AG08395 (cell line): ENCODE measurements at places on chromosomes 5 and 9.

DNA sequence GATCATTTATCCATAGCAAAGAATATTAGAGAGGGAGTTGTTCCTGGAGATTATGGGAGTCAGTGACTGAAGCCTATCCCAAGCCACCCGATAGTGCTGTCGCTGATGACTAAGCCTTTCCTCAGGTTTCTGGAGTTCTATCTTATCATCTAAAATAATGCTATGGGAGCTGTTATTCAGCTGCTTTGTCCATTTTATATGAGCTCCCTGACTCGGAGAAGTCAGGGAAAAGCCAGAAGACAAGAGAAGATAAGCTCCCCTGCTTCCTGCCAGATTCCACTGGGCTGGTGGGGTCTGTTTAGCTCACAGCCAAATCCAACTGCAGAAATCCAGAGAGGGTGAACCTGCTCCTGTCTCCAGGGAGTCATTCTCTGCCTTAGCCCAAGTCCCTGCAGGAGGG lies 148.2 kb downstream of the DROSHA start:
- no peak for DNase-seq

DNA sequence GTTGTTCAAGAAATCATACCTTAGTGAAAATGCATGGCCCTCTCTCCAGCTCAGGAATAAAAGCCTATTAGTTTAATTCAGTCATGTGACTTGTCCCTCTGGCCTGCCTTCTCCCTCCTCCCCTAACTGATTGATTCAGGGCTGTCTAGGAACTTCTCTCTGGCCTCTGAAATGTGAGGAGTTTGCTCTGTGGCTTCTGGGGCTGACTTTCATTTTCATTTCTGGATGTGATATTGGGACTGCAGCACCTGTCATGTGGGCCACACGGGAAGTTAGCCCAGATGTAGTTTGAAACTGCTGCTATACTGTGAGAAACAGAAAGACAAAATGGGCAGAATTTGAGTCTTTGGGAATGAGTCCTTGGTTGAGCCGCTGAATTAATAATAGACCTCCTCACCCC lies 44.8 kb downstream of the PARP8 start:
- peak; percentile 4 for DNase-seq

- DNase-seq, result no peak
These were observed 66.2 kb upstream of the GAS1 start for GRCh38 chr9:87013490-87013889.

DNA sequence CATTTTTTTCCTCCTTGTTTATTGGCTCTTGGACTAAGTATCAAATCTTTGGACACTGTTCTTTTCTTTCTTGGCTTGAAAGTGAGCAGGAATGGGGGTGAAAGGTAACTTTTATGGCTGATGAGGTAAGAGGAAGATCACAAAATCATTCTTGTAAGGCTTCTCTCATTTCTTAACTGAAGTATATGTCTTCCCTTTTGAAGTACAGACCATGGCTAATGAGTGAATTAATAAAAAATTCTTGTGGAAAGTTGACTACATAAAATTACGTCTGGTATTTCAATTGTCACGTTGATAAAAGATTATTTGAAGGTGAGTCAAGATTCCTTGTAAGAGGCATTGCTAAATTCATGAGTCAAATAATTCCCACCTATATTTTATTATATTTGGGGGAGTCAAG lies 25.1 kb downstream of the VCAN start:
- DNase-seq, result no peak

GRCh38 chr5:72673180-72673579 lies 143.3 kb upstream of the TNPO1 start:
- no peak for DNase-seq

DNA sequence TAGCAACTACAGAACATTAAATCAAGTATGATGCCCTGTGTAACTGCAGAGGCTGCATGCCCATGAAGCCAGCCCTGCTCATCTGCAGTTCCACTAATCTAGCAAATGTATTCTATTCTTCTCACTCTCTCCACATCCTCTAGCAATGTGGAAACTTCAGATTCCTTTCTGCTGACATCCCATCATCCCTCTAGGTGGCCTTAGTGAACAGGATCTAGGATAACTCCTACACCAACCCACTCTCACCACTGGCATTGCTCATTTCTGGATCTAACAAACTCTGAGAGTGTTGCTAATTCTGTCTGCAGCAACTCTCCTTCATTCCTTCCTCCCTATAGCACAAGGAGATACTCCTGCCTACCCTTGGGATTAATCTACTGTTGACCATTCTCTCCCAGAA lies 80.8 kb downstream of the FAM81B start:
- peak; percentile 44 for DNase-seq

GRCh38 chr5:113296676-113297075 lies 138.1 kb downstream of the TSSK1B start:
- DNase-seq, result no peak

GRCh38 chr5:135437796-135438560 lies 9.2 kb downstream of the DCANP1 start:
- DNase-seq, result peak; percentile 91

- no peak for DNase-seq
These were observed 97.8 kb downstream of the INVS start for GRCh38 chr9:100196828-100197227.

DNA sequence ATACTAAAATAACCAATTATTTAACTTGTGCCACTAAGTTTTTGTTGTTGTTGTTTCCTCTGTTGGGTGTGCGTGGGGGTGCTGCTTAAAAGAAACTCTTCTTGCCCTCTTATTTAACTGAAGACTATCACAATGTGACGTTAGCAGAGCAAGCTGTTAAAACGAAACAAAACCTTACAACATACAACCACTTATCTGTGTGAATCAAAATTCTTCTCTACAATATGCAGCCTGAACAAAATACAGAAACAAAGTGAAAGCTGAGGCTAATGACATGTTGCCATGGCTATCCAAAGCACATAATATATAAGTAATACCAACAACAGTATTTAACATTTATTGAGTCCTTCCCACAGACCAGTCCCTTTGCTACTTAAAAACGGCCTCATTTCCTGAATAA lies 291.0 kb downstream of the FBXL17 start:
- no peak for DNase-seq

GRCh38 chr5:69432412-69433206 lies 17.7 kb downstream of the MARVELD2 start:
- DNase-seq, result no peak

DNA sequence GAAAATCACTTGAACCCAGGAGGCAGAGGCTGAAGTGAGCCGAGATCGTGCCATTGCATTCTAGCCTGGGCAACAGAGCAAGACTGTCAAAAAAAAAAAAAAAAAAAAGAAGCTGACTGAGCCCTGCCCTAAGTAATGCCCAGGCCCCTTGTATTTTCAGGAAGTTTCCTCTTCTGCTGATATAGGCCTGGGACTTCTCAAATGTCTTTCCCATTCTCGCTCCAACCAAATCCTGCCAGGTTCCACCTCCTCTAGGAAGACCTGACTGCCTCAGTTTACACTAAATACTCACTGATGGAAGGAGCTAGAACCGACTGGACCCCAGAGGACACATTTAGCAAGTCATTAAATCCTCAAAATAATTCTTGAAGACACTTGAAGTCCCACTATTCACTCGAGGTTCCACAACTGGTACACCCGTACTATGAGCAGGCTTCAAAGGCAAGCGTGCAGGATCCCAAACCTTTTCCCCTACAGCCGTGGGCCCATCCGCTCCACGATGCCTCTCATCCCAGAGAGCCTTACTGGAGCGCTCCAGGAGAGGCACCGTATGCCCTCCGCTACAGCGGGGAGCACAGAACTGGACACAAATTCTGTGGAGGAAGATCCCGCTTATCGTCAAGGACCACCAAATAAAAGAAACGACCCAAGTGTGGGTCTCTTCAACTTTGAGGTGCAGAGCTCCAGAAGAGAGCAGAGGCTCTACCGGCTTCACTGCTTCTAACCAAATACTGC lies 676 bp downstream of the NOL6 start:
- no peak for DNase-seq

DNA sequence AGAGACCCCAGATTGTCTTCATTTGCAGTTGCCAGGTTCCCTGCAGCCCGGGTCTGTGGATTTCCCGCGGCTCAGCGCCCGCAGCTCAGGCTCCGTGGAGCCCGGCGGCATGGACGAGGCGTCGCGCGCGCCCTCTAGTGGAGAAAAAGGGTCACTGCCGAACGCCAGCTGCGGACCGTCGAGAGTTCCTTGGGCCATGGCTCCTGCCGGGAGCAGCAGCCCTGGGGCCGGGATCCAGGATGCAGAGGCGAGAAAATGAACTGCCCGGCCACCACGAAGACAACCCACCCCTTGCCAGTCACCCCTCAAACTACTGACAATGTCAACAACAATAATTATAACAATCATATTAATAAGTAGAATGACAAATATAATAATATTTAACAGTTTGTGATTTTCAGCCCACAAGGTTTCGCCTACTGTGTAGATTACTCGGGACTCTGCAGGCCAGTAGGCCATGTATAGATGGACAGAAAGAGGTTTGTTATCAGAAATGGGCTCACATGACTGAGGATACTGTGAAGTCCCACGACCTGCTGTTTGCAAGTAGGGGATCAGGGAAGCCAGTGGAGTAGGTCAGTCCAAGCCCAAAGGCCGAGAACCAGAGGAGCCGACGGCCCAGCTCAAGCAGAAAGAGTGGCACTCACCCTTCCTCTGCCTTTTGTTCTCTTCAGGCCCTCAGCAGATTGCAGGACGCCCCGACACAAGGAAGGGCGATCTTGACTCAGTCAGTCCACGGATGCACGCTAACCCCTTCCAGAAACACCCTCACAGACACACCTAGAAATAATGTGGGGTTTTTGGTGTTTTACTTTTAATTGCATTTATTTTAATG lies 43.1 kb downstream of the BOD1 start:
- DNase-seq, result peak; percentile 82

DNA sequence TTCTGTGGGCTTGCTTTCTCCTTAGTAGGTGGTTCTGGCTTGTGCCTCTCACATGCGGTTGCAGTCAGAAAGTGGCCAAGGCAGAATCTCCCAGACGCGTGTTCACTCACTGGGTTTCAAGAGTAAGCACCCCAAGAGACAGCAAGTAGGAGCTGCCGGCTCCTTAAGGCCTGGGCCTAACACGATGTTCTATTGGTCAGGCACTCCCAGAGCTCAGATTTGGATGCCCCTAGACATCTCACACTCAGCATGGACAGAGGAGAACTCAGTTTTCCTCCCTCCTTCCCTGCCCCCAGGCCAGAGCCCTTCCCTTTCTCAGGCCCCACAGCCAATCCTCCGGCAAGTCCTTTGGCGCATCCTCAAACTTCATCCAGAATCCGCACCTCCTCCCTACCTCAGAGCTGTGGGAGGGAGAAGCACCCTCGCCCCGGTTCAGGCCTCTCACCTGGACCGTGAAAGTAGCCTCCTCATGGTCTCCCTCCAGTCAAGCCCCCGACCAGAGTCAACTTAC lies 6.5 kb upstream of the CARD19 start:
- DNase-seq, result no peak

DNA sequence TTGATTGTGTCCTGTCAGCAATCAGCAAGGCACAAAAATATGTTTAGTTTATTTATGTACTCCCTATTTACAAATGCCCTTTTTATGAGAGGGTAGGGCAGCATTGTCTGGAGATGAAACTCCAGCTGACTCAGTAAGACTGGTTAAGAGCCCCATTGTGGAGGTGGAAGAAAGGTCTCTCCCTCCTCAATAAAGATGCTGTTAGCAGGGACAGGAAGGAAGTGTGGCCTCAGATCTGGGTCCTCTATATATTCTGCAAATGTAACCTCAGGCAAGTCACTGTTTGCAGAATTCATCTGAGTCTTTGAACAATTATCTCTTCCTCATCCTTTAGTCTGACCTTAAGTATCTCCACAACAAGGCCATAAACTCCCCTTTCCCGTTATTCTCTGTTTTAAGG lies 48.3 kb upstream of the TRAF1 start:
- DNase-seq, result no peak

DNA sequence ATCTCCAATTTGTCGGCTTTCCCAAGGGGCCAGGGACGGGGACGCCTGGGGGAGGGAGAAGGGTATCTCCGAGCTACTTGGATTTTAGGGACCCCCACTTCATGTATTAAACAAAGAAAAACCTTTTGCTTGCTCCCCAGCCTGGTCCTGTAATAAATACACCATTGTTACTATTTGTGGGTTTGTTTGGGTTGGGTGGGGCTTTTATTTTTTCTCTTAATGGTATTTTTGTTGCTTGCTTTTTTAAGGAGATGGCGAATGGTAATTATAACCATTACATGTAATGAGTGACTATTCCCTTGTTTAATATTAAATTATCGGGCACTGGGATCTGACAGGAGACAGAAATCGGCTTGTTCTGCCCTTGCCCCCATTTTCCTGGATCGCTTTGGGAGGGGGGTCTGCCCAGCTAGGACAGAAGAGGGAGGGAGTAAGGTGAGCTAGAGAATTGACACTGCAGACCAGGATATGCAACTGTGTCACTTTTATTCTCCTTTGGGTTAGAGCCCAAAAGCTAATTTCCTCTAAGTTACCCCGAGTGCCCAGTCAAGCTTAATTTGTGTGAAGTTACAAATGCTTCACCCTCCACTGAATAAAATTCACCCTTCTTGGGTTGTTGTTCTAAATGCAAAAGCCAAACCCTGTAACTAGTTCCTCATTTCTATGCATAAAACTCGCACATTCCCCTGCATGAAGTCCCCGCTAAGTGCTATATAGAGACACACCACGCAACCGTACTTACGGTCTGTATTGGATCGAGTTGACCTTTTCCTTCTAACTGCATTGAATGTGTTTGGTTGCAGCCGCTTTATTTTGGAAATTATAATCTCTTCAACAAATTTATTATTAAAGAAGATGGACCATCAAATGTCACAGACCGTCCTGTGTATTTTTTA lies 1.6 kb upstream of the ZNF608 start:
- DNase-seq, result no peak

DNA sequence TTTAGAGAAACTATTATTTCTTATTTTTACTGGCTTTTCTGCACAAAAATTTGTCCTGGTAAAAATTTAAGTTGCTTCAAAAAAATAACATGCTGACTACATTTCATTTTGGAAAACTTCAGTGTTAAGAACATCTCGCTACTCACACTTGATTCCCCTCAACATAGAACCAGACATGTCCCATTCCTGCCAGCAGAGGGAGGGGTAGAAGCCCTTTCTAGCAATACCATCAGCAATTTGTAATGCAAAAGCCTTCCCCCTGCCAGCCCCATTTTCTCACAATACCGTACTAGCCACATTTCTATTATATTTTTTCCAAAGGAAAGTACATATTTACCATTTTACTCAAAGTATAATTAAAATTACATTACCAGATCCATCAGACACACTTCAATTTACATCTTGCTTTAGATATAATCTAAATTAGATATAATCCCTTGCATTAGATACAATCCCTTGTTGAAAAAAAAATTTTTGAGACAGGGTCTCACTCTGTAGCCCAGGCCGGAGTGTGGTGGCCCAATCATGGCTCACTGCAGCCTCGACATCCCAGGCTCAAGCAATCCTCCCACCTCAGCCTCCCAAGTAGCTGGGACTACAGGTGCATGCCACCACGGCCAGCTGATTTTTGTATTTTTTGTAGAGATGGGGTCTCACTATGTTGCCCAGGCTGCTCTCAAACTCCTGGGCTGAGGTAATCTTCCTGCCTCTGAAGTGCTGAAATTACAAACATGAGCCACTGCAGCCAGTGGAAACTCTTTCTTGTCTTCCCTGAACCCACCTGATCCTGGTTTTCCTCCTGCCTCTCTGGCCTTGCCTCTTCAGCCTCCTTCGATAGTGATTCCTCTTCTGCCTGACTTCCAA lies 39.6 kb upstream of the IDNK start:
- DNase-seq, result peak; percentile 79

GRCh38 chr5:1124205-1125029 lies 12.6 kb upstream of the SLC12A7 start:
- no peak for DNase-seq
